T-helper 2 cell treated with Interferon-gamma antibody and Interleukin-4, amounts not matched to agents 5 μg/mL and 100 μg/mL, for 36 hours (primary cell): ENCODE measurements at places on chromosomes 2 and 18.

DNA sequence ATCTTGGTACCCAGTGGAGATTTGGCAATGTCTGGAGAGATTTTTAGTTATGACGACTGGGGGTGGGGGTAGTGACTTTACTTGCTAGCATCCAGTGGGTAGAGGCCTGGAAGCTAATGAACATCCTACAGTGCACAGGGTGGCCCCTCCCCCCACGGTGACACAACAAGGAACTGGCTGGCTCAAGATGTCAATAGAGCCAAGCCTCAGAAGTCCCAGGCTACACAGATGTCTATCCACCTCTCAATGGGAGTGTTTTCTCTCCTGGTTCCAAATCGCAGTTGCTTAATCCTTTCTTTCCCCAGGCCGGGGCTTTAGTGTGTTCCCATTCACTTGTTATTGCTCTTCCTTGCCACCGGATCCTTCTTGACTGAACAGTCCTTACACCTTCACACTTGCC lies 9.3 kb upstream of the CCBE1 start:
- DNase-seq, result no peak

- DNase-seq, result no peak
These were observed 73.2 kb upstream of the GPC1 start for GRCh38 chr2:240362216-240362755.

GRCh38 chr2:101848769-101849410 lies 142.9 kb upstream of the IL1R2 start:
- no peak for DNase-seq

GRCh38 chr2:226304308-226304707 lies 495.3 kb downstream of the IRS1 start:
- DNase-seq, result no peak

DNA sequence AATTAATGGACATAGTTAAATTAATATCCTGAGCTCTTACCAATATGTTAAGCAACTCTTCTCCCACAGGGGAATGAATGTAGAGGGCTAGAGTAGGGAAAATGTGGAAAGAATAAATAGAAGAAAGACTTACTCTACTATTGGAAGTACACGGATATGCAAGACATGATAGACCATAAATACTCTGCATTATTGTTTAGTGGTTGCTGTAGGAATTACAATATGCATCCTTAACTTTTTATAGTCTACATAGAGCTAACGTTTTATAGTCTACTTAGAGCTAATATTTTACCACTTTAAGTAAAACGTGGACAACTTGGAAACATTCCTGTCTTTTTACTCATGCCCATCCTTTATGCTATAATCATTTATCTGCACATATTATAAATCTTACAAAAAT lies 163.8 kb upstream of the GALNT5 start:
- DNase-seq, result no peak
